ENCODE measurements at places on chromosomes 6 and 20.
A peak's percentile ranks its signal among the peaks of the same experiment; 100 is the strongest.

DNA sequence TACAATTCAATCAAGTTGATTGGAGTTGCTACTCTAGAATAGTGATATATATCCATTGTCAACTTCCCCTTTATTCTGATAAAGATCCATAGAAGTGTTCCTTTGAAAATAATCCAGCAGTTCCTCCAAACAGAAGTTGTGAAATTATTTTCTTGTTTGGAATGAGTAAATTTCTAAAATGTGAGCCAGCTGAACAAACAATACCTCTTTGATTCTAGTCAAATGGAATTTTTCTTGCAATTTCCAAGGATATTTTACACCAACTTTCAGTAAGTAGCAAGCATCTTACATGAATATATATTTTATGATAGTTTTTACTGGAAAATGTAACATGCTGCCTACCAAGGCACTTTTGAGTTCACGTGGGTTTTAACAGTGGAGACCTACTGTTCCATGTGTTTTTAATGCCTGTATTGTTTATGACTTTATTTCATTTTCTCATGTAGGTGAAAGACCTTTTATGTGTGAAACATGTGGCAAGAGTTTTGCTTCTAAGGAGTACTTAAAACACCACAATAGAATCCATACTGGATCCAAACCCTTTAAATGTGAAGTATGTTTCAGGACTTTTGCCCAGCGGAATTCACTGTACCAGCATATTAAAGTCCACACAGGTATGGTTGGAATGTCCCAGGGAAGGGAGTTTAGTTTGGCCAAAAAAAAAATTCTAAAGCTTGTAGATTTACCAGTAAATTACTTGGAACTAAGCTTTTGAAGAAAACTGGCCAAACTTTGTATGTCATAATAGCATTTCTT lies 6.5 kb downstream of the GZF1 start:
- peak; percentile 30 for DNase-seq

GRCh38 chr20:6040958-6041807 lies 12.7 kb downstream of the LRRN4 start:
- DNase-seq: no peak

DNA sequence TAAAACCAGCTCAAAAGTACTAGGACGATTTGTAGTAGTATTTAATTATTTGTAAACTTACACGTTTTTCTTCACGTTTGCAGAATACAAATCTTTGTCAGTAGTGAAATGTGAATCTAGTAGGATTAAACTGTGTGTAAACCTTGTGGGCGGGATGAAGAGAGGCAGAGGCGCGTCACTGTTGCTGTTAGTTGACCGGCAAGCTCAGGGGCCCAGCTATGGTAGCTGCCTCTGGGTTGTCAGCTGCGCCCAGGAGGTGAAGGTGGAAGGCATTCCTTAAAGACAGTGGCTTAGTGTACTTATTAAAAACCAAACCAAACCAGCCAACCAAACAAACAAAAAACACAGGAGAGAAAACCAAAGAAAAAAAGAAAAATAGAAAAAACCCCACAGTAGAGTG lies 69.6 kb downstream of the IGF2R start:
- DNase-seq: no peak

DNA sequence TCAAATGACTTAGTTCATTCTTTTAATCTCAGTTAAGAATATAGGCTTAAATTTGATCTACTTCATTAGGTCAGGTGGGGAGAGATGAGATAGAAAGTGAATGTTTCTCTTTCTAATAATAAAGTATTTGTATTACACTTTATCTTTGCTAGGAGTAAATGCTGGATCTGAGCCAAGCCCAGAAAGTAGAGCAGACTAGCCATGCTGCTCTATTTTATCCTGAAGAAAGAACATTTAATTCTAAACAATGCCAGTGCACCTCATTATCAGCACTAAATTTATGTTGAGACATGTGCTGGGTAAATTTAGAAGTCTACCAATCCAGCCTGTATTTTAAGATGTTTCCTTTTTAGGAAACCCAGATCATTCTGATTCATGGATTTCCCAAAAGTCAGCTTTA lies 43.5 kb downstream of the AKIRIN2 start:
- no peak for DNase-seq

DNA sequence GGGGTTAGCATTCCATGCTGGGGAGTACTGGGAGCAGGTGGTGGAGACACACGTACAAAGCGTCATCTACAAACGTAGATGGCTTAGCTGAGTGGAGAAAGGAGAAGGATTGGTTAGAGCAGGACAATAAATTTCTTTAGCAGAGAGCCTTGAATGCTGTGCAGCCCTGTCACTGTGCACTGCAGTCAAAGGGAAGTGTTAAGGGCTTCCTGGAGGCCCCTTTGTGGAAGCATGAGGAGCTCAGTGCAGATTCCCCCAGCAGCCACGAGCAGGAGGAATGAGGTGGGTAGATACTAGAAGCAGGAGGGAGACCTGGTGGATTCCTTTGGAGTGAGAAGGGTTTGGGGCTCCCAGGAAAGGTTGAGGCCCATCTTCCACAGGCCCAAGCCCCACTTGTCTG lies 6.1 kb upstream of the TREML4 start:
- DNase-seq: peak; percentile 7

- DNase-seq: no peak
Measured at GRCh38 chr6:89204096-89204495, 13.1 kb downstream of the GABRR1 start.

DNA sequence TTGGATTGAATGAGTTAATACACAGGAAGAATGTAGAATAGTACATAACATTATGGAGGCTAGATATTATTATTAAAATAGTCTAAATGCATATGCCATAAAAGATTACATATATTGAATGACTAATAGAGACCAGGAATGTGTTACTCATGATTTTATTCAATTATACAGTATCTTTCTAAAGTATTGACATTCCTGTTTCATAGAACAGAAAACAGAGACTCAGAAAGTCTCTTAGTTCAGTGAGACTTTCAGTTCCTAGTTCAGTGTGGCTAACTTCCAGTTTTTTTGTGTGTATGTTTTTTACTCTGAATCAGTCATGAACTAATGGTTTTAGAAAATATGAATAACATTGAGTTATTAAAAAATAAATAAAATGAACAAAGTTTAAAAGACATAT lies 34.6 kb upstream of the TMEM244 start:
- DNase-seq: peak; percentile 27

DNA sequence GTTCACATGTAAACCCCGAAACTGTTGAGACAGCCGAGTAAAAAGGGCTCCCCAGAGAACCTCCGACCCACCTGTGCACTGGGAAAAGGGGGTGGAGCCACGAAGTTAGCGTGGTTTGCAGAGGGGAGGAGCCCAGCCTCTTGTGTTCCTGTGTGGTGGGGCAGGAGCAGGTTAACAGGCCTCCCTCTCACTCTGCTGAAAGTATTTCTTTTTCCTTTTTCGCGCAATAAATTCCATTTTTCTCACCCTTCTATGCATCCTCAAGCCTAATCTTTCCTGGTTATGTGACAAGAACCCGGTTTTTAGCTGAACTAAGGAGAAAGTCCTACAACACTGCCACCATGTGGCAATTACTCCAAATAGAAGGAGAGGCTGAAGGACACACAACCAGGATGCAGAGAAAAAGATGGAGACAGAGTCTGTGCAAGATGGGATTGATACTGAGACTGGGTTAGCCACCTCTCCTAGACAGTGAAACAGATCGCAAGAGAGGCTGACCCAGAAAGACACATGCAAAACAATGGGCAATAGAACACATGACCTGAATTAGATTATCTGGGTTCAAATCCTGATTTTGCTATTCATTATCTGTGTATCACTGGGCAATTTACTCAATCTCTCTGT lies 168.7 kb upstream of the PRSS16 start:
- DNase-seq: peak; percentile 72

DNA sequence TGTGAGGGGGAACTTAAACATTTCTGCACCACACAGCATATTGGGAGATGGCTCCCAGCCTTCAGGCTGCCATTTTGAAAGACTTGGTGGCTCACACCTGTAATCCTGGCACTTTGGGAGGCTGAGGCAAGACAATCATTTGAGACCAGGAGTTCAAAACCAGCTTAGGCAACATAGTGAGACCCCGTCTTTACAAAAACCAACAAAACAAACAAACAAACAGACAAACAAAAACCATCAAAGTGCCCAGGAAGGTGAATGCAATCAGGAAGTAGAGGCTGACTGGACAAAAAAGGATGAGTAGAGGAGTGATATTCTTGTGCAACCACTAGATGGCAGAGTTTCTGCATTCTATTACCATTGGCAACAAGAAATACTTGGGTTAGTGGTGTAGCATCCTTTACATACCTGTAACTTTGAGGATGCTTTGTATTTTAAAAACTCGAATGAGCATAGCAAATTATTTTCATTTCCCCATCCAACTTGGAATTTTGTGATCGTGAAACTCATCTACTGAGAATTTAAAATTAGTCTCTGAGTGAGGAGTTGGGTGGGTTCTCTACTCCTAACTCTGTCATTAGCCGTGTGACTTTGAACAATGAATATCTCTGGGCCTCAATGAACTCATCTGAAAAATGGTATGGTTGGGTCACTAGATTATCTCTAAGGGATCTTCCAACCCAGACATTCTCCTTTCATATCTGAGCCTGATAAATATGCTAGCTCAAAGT lies 84.4 kb downstream of the CRYBG1 start:
- peak; percentile 53 for DNase-seq

- DNase-seq: peak; percentile 96
Measured at GRCh38 chr6:106085984-106086813, at the start of gene PRDM1. TSS of gene PRDM1 (plus strand) at chr6:106086336. CDS start at chr6:106086554, 218 bp downstream.

DNA sequence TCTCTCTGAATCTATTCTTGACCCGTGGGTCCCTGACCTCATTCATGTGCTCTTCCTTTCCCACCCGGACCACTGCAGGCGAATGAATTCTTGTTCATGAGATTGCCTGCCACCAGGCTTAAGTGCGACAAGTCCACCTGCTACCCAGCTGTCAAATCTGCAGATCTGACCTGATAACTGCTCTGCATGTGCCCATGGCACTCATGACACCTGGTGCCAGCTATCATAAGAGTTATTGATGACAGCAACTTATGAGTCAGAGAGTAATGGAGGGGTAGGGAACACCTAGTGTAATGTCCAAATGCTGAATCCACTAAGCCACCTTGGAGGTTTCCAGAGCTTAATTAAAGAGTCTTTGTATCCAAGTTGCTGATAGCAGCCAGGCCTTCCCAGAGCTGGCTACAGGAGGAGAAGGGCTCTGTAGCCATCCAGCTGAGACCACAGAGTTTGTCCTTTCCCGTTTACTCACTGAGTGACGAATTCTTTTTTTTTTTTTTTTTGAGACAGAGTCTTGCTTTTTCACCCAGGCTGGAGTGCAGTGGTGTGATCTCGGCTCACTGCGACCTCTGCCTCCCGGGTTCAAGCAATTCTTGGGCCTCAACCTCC lies 17.4 kb downstream of the SHLD1 start:
- no peak for DNase-seq

GRCh38 chr20:4006640-4007039 lies 8.7 kb downstream of the RNF24 start:
- DNase-seq: no peak

- DNase-seq: no peak
Measured at GRCh38 chr6:149108038-149108748, 209.3 kb upstream of the TAB2 start.

DNA sequence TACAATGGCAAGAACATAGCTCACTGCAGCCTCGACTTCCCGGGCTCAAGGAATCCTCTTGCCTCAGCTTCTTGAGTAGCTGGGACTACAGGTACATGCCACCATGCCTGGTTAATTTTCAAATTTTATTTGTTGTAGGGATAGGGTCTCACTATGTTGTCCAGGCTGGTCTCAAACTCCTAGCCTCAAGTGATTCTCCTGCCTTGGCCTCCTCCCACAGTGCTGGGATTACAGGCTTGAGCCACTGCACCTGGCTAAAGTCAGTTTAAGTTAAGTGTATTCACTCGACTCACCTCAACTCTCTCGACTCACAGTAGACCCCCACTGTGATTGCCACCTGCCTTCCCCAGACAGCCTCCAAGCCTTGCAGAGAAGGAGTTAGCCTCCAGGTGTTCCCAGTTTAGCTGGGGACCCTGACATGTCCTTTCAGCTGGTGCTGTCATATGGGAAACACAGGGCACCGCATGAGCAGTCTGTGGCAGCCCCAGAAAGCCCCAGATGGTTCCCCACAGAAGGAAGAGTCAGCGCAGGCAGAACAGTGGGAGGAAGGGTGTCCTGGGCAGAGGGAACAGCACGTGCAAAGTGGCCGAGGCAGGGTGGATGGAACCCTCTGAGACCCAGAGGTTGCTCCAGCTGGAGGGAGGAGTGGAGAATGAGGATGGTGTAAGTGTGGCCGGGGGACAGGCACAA lies 40.4 kb downstream of the CEBPB start:
- DNase-seq: no peak

DNA sequence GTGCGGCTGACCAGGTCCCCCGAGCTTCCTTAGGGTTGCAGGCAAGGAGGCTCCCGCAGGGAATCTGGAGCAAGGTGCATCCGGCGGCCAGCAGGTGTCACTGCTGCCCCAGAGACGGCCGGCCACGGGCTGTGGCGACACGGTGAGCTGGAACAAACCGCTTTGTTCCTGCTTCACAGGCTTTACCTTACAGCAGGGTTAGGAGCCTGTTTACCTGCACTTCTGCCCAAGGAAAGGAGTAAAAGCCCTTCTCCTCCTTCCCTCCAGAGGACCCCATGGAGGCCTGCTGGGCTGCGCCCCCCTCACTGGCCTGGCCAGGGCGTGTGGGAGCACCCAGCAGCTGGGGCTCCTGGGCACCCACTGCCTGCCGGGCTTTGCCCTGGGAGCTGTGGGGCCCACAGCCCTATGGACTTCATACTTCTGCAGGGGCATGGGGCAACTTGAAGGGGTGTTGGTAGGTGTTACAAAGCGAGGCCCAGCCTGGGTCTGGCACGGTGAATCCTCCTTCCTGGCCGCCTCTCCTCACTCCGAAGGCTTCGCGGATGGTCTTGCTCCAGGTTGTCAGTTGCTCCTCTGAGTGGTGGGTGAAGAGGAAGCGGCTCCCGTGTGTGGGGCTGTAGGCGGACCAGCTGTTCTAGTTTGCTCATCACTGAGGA lies 88.4 kb downstream of the CDC5L start:
- DNase-seq: peak; percentile 89

- DNase-seq: peak; percentile 88
Measured at GRCh38 chr6:27814665-27815424, 97.4 kb downstream of the OR2B2 start.

DNA sequence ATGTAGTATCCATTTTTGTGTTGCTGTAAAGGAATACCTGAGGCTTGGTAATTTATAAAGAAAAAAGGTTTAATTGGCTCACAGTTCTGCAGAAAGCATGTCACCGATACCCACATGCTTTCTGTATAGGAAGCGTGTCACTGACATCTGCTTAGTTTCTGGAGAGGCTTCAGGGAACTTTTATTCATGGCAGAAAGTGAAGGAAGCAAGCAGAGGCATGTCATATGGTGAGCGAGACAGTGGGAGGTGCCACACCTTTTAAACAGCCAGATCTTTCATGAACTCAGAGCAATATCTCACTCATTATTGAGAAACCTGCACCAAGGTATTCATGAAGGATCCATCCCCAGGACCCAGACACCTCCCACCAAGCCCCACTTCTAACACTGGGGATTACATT lies 3.5 kb downstream of the SUMO4 start:
- no peak for DNase-seq

DNA sequence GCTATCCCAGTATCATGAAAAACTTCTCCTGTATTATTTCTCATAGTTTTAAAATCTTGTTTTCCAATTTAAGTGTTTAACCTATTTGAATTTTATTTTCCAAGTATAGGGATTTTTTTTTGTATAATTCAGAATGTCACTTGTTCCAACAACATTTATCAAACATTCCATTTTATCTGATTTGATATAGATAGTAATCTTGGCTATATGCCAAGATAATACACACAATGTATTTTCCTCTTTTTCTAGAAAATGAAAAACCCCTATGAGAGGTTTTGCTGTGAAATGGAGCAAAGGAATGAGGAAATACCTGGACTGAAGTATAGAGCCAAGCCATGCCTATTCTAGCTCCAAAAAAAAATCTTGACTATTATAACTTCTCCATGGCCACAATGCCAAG lies 628.9 kb downstream of the HTR1B start:
- no peak for DNase-seq
